ENCODE measurements at places on chromosomes 2 and 18.

DNA sequence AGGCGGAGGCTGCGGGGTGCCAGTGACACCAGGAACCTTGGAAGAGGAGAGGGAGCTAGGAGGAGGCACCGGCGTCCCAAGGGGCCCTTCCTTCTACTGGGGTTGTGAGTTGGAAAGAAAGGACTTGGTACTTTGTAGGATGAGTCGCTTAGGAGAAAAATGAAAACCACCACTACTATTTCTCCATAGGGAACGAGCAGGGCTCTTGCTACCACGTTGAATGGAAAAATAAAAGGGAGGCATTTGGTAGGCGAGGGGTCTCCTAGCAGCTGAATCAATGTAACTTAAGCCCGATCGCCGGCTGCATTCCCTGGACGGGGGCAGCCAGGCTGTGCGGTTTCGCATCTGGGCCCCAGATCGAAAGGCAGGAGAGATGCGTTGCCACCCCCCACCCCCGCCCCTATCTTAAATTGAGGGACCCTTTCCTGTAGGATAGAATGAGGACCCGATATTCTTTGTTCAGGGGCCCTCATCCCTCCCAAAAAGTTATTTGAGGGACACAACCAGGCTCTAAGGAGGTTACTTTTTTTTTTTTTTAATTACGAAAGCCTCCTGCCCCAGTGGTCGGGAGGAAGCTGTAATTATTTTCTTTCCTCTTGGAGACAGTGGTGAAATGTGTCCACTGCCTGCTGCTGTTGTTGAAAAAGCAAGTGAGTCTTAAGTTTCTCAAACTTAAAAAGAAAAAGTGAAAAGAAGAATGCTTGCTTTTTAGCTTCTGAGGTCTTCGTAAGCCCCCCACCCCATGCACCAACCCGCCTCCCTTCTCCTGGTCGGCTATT, 1.3 kb downstream of the IGFBP2 start:
- no peak for DNase-seq

DNA sequence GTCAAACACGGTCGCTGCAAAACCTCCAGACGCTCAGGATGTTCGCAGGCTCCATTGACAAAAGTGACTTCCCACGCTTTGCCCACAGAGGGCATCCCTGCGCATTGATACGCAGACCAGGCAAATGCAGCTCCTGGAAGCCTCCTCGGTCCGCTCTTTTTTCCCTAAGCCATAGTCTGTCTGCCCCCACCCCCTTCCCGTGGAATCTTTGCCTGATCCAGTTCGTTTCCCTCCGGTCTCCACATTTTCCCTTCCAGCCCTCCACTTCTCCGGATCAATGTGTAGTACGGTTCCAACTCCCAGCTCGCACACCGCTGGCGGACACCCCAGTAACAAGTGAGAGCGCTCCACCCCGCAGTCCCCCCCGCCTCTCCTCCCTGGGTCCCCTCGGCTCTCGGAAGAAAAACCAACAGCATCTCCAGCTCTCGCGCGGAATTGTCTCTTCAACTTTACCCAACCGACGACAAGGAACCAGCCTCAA, at the start of gene DCC:
TSS of gene DCC (plus strand) at position 307 of the 481 bp plus-strand sequence. CDS start 591 bp downstream, outside the sequence.
- no peak for DNase-seq

DNA sequence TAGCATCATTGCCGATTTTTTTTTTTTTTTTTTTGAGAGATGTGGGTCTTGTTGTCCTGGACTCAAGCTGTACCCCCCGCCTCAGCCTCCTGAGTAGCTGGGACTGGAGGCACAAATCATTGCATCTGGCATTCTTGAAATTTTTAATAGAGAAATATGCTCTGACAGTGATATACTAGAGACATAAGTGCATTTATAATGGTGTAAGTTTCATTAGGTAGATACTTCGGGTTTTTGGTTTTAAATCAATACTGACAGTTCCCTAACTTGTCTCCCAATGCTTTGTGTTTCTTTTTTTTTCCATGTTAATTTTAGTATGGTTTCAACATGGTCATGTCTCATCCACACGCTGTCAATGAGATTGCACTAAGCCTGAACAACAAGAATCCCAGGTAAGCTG, 138.7 kb downstream of the PRPF40A start:
- no peak for DNase-seq

DNA sequence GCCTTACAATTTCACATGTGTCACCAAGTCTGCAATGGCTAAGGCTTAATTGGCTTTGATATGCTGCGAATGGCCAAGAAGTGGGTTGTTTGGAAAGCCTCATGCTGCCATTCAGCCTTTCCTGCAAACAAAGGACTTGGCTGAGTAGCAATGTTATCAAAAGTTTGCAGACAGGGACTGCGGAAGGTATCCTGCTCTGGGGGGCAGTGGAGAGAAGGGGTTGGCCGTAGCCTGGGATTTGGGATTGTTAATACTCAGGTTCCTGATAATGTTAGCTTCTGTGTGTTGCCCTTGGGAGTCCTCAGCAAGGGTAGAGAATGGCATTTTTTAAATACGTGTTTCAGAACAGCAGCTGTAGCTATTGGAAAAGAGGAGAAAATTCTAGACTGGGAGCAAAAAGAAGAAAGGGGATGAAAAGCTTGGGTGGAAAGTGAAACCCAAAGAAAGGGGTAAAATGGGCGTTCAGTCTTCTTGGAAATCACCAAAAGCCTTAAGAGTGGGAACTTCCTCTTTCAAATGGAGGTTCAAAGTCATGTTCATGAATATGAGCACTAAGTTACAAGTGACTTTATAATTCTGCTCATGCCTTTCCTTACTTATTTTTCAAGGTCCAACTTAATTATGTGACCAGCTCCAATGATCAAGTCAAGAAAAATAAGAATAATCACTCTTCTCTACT, 325.1 kb downstream of the RNF144A start:
- DNase-seq: no peak

- DNase-seq: no peak
Measured at GRCh38 chr18:74446178-74446577, 10.9 kb downstream of the DIPK1C start.

- no peak for DNase-seq
Measured at GRCh38 chr2:128525653-128526052, 207.0 kb upstream of the HS6ST1 start.

All from activated CD8-positive, alpha-beta memory T cell treated with anti-CD3 and anti-CD28 coated beads for 1 hour (primary cell).